ENCODE measurements at places on chromosomes 13 and 19.

DNA sequence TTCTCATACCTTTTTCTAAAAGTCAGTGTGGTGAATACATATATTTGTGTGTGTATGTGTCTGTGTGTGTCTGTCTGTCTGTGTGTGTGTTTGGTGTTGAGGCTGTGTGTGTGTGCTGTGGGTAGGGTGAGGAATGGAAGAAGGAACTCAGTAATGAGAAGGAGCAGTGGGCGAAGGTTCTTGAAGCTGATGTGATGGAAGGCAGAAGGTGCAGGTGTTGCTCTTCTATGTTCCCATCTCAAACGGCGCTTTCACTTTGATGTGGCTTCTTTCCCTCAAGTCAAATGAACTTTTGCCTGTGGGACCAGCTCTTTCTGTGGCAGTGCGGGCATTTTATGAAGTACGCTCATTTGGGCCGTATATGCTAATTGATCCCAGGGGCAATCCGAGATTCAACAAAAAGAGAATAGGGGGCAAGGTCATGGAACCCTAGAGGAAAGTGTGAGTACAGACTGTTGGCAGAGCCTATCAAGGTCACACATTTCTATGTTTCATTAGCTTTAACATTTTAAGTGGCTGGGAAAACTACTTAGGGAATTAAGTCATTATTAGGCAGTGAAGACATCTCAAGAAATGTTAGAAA, 15.2 kb downstream of the BIVM start:
- ATAC-seq: no peak

GRCh38 chr19:31419871-31420445, 70.7 kb upstream of the TSHZ3 start:
- ATAC-seq: no peak

DNA sequence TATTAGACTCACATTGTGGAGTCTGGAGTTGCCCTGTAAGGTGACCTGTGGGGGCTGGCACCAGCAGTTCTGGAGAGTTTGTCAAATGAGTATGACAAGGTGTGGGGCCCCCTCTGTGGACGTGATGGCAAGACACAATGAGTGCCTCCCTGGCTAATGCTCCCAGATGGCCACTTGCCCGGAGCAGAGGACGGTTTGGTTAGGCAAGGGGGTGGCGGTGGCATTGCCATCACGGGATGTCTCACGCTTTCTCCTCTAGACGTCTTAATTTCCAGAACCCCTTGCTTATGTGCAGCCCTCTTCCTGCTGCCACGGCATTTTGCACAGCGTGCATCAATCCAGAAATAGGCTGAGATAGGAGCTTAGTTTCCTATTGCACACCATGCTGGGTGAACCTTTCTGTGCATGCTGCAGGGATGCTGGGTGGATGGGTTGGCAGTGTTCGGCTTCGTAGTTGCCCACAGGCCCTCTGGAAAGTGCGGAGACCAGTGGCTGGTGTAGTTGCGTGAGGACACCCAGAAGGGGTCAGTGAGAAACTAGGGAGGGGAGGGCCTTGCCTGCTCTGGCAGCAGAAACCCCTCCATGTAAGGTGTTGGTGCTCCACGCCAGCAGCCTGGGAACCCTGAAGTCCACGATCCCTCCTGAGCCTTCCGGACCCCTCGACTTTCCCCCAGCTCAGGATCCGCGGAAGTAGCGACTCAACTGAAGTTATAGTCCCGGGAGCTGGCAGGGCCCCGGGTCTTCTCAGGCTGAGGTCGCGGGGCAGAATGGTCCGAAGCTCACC, 18.1 kb upstream of the LRP3 start:
- ATAC-seq: peak; percentile 0

GRCh38 chr13:73816702-73817101, 317.5 kb downstream of the KLF12 start:
- peak; percentile 33 for ATAC-seq

DNA sequence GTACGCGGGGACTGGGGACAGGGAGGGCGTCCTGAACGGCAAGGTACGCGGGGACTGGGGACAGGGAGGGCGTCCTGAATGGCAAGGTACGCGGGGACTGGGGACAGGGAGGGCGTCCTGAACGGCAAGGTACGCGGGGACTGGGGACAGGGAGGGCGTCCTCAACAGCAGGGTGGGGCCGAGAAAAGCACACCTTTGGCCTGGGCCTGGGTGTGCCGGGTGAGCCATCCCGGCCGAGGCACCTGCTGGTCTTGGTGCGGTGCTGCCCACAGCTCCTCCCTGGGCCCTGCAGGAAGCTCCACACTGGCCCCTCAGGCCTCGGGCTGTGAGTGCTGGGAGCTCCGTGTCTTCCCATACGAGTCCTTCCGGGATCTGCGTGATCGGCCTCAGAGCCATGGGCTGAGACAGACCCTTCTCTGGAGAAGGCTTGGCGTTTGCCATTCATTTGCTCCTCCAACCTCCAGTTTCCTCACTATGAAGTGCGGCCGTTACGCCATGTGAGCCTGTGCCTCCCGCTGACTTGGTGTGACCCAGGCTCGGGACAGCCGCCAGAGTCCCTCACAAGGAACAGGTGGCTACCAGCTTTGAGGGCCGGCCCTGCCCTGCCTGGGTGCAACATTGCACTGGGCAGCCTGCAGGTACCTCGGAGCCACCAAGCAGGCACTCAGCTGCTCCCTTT, 7.8 kb upstream of the ZNF554 start:
- no peak for ATAC-seq

DNA sequence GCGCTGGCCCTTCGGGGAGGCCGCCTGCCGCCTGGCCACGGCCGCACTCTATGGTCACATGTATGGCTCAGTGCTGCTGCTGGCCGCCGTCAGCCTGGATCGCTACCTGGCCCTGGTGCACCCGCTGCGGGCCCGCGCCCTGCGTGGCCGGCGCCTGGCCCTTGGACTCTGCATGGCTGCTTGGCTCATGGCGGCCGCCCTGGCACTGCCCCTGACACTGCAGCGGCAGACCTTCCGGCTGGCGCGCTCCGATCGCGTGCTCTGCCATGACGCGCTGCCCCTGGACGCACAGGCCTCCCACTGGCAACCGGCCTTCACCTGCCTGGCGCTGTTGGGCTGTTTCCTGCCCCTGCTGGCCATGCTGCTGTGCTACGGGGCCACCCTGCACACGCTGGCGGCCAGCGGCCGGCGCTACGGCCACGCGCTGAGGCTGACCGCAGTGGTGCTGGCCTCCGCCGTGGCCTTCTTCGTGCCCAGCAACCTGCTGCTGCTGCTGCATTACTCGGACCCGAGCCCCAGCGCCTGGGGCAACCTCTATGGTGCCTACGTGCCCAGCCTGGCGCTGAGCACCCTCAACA, 1.2 kb downstream of the F2RL3 start:
- ATAC-seq: no peak

DNA sequence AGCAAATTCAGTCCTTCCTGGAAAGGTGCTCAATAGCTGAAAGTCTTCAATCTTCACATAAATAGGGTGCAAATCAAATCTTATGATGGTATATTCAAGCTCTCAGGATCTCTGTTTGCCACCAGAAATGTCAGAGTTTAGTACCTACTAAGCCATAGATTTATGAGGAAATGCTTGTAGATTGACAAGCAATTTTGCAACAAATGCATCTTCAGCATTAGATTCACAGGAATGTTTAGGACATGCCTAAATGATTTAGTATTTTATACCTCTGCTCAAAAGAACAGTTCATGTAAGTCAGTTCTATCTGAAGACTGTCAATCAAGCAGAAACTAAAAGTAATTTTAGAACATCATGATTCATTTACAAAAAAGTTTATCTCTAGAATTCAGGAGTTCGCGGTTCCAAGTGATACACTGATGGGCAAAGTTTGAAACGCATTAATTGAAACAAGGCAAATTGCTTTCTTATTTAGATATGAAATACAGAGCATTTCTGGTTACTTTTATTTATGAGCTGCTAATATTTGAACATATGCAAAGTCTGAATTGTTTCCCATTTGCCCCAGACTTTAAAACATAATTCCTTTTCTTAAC, 65.7 kb downstream of the DACH1 start:
- no peak for ATAC-seq

- ATAC-seq: no peak
Observed at GRCh38 chr13:30186634-30187415, 120.5 kb downstream of the KATNAL1 start.

GRCh38 chr13:99357941-99358340, 50.7 kb upstream of the GPR183 start:
- no peak for ATAC-seq

- no peak for ATAC-seq
Observed at GRCh38 chr13:92842145-92842544, 384.5 kb upstream of the GPC6 start.

DNA sequence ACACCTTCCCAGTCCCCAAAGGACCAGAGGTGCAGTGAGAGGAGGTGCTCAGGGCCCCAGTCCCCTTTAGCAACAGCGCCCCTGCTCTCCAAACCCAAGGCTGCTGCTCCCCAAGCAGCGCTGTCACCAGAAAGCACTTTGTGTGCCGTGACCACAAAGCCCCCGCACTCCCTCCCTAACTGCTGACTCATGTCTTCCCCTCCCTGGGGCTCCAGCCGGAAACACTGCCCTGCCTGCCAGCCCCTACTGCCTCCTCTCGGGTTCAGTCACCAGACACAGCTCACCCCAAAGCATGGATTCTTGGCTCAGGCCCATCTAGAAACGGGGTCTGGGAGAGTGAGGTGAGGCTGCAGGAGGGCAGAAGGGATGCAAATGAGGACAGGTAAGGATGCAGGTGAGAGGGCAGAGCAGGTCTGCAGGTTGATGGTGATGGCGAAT, 4.9 kb upstream of the TNFSF14 start:
- peak; percentile 39 for ATAC-seq

GRCh38 chr13:28171266-28171665, 32.9 kb downstream of the PAN3 start:
- ATAC-seq: no peak

DNA sequence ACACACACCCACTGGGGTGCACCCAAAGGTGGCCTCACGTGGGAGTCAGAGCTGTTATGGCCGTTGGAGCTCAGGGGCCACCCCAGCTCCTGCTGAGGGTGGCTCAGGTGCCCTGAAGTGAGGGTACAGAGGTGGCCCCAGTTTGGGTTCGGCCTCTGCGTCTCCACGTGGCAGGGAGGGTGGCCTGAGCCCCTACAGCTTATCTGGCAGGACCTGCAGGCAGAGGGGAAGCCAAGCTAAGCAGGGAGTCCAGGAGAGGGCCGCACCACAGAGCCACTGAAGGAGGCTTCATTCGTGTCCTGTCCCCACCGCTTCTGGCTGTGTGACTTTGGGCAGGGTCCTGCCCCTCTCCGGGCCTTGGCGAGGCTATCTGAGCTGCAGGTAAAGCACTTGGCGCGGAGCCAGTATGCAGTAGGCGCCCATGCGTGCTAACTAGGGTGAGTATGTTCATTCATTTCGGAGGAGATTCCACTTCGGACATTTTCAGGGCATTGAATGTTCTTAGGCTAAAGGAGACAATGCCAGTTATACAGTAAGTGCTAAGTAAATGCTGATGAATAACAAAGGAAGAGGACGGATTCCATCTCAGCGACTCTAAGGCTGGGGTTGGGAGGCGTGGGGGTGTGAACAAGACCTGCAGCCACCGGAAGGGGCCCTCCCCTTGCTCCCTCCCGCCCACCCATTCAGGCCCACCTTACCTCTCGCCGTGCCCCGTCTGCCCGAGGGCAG, 4.9 kb downstream of the REX1BD start:
- ATAC-seq: no peak

- no peak for ATAC-seq
Observed at GRCh38 chr19:2215281-2215751, 20.8 kb downstream of the PLEKHJ1 start.

- ATAC-seq: peak; percentile 53
Observed at GRCh38 chr19:47112166-47112996, 1.2 kb downstream of the ZC3H4 start.

DNA sequence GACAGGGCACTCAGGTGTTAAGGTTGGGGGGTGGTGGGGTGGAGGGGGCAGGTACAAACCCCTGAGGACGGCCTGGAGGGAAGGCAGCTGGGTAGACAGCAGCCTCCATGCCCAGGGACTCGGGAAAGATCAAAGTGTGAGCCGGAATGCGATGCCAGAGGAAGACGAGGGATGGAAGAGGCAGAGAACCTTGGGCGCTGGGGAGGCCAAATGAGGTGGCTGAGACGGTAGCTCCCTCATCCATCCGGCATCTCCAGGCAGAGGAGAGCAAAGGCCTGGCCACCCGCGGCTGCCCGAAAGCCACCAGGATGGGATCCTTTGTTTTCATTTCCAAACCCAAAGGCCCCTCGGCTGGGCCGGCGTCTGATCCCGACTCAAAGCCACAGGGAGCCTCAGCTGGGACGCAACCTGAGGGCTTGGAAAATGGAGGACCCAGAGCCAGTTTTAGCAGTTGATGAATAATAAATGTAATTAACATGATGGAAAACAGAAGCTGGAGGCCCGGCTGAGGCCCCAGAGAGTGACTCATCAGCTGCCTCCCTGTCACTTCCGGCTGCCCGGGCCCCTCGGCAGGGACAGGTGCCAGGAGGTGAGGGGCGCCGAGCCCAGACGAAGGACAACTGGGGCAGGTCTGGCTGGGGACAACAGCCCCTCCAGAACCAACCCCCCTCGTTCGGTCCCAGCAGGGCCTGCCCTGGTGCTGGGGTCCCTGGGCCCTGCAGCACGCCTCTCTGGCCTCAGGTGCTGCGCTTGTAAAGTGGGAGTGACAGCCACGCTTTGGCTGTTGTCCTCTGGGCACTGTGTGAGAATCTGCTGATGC, 61.6 kb downstream of the CEBPG start:
- no peak for ATAC-seq

- peak; percentile 52 for ATAC-seq
Observed at GRCh38 chr19:54517483-54517882, 14.9 kb downstream of the LAIR2 start.

DNA sequence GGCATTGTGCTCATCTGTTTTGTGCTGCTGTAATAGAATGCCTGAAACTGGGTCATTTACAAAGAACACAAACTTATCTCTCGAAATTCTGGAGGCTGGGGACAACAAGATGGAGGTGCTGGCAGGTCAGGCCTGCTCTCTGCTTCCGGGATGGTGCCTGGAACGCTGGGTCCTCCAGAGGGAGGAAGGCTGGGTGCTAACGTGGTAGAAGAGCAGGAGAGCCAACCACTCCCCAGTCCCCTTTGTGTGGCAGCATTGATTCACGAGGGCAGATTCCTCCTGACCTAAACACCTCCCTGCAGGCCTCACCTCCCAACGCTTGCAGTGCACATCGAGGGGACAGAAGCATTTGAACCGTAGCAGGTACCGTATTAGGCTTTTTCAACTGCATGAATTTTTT, 34.1 kb upstream of the TFDP1 start:
- no peak for ATAC-seq

DNA sequence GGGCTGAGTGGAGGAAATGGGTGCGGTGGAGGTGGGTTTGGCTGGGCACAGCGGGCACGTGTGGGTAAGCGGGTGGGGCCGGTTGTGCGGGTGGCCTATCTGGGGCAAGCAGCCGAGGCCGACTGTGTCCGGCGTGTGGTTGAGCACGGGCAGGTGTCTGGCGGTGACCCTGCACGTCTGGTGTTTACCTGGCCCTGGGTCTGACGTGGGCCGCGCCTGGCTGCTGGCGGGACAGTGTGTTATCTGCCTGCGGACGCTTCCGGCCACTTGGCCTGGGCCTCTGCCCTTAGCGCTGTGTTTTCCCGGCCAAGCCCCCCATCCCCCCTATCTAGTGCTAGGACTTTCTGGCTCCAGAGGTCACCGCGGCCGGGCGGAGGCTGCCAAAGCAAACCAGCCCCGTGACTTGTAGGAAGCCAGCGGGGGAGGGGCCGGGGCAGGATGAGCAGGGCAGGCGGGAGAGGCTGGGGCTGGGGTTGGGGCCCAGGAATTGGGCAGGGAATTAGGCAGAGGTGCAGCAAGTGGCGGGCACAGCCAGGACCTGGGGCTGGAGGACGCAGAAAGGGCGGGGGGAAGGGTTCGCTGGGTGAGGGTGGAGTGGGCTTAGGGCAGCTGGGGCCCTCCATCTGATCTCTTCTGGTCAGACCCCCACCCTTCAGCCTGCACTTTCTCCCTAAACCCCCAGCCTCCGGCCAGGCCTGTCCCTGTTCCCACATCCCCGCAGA, 534 bp upstream of the HPN start:
- ATAC-seq: peak; percentile 34
